ENCODE measurements at places on chromosomes 13 and 19.
A peak's percentile ranks its signal among the peaks of the same experiment; 100 is the strongest.

DNA sequence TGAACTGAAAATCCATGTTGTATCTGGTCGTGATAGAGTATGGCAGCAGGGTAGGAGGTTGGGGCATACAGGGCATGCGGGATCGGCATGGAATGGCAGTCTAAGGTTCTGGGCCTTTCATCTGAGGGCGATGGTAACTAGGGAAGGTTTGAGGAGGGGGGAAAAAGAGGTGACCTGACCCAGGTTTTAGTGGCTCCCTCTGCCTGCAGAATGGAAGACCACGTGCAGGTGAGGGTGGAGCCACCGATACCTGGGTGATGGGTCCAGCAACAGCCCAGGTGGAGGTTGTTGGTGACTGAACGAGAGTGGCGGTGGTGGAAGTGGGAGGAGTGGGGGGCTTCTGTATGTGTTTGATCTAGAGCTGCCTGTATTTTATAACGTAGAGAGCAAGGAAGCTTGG is 3.8 kb downstream of the ZNF749 start:
- no peak for DNase-seq

GRCh38 chr13:101521371-101521770 is 68.9 kb downstream of the ITGBL1 start:
- no peak for DNase-seq

DNA sequence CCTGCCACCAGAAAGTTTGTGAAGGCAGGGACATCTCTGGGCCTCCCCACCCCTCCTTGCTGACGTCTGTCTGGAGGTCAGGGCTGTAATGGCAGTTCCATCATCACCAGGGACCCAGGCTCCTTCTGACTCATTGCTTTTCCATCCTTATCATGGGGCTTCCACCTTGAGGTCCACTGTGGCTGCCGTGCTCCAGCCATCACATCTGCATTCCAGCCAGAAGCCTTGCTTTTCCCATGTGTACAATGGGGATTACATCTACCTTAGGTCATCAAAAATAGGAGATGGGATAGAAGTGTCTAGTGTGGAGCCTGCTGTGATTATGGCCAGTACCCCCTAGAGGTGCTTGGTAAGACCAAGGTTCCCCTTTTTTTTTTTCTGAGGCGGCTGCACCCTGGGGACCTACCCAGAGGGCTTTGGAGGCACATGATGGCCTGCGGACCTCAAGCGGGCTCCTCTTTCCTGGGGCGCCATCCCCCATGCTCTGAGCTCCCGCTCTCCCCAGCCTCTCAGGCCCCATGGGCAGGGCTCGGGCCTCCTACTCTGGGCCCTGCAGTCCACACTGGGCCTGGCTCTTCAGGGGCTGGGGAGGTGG is 13.4 kb upstream of the RANBP3 start:
- no peak for DNase-seq

GRCh38 chr13:96696389-96696900 is 297.8 kb downstream of the OXGR1 start:
- no peak for DNase-seq

DNA sequence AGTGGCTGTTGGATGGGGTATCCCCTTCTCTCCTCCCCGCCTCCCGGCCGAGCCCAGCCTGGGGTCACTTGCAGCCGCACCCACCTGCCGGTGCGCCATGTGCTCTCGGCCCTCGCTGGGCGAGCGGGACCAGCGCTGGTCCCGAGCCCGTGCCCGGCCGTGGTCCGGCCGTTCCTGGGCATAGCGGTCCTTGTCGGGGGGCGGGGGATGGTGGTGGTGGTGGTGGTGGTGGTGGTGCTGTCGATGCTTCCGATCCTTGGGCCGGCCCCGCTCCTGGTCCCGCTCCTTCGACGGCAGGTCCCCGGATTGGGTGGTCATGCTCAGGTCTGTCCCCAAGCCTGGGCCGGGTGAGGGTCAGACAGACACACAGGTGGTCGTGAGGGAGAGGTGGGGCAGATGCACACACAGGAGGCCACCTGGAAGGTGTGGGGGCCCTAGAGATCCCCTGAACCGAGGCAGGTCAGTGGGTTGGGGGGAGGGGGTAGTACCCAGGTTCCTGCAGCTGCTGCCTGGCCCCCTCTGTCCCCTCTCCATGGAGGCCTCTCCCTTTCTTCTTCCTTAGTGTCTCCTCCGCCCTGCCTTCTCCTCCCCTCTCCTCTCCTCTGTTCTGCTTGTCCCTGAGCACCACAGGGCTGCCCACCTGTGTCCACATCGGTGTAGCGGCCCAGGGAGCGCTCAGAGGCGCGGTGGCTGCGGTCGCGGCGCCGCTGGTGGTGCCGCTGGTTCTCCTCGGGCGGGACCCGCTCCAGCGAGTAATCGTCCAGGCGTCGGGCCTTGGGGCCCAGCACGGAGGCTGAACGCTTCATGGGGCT is 58.7 kb downstream of the IER2 start:
- no peak for DNase-seq

DNA sequence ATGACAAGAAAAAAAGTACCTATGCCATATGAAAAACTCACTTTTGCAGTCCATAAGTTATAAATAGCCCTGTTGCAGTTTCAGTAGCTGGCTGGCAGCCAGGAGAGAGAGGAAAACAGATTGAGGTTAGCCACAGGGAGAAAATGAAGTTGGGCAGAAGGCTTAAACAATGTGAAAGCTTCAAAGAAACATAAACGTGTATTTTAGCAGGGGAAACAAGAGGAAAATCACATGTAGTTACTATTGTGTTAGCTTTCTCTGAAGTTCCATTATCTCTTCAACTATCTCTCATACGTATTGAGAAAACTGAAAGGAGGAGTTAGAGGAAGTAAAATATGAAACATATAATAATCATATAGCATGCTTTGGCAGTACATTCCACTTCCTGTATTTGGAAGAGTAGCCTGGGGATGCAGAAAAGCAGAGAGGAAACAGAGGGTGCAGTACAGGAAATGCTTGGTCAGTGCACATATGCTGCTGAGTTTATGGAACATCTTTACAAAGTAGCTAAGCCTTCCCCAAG is 1551.1 kb downstream of the EFNB2 start:
- no peak for DNase-seq

- DNase-seq, result no peak
These were observed 705.4 kb downstream of the SLITRK6 start for GRCh38 chr13:85093808-85094207.

GRCh38 chr13:113863524-113864272 is at the start of gene GAS6:
Gene GAS6 (minus strand): TSS chr13:113864076. CDS start chr13:113863920, 156 bp downstream.
- peak; percentile 43 for DNase-seq

GRCh38 chr13:89900104-89900765 is 1447.3 kb upstream of the MIR17HG start:
- no peak for DNase-seq

DNA sequence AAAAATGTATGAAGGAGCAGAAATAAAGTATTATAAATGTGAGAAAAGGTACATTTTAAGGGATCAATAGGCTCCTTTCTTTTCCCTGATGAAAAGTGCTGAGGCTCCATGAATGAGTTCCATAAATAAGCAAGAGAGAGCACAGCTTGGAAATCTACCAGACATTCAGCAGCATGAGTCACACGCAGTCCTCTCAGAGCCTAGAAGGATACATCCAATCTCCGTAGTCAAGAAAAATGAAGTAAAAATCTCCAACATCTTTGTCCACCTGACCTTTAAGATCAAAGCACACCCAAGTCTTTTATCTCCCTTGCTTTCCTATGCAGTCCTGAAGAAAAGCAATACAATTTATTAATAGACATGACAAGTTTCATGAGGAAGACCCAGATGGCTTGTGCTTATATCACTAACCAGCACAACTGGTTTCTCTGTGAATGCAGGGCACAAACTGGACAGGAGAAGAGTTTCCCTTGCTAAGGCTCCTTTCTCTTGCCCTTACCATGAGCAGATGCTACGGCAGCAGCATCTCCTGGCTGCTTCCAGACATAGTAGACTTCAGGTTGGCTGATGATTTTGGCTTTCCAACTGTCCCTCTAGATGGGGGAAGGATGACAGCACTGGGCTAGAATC is 730.8 kb downstream of the EFNB2 start:
- DNase-seq, result peak; percentile 0

DNA sequence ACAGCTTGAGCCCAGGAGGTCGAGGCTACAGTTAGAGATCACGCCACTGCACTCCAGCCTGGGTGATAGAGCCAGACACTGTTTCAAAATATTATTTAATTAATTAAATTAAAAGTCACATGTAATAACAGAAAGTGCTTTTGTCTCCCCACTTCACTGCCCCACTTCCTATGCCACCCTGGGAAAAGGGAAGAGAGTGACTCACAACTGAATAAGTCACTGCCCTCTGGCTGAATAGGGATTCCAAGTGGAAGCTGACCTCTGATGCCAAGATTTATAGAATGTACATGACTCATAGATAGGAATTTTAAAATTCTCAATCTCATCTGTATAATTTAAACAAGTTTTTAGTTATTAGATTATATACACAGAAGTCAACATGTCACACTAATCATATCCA is 22.2 kb upstream of the ERVV-1 start:
- DNase-seq, result no peak

- DNase-seq, result no peak
These were observed 60.3 kb upstream of the SPATA13 start for GRCh38 chr13:24100188-24100587.

- no peak for DNase-seq
These were observed 57.3 kb downstream of the UQCRFS1 start for GRCh38 chr19:29155683-29156082.

GRCh38 chr19:18216789-18217188 is 9.4 kb downstream of the PDE4C start:
- DNase-seq, result no peak

GRCh38 chr13:24043590-24044350 is 116.8 kb upstream of the SPATA13 start:
- DNase-seq, result no peak

DNA sequence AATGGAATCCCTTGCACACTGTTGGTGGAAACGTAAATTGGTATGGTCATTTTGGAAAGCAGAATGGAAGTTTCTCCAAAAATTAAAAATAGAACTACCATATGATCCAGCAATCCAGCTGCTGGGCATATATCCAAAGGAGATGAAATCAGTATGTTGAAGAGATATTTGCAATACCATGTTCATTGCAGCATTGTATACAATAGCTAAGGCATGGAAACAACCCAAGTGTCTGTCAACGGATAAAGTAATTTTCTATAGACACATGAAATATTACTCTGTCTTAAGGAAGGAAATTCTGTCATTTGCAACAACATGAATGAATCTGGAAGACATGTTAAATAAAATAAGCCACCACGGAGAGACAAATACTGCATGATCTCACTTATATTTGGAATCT is 124.7 kb downstream of the GPC5 start:
- DNase-seq, result no peak

DNA sequence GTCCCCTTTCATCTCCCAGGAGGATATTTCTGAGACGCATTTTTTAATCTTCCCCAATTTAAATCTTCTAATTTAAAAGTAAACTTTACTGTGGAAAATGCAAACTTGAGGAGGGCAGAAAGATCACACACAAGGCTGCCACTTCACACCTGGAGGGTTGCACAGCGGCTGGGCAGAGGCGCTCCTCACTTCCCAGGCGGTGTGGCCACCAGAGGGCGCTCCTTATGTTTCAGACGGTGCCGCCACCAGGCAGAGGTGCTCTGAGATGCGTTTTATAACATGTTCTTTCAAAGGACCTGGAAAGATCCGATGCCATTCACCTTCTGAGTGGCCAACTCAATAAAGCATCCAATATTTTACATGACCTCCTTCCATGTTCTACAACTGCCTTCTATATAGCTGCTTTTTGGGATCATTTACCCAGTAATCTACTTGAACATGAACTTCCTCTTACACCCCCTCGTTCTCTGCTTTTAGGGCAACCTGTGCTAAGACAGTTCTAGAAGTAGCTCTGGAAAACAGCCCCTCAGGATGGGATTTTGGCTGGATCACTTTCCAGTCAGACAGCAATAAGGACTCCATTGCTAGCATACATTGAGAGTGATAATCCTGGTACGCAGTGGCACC is 14.8 kb upstream of the MTUS2 start:
- DNase-seq, result no peak

GRCh38 chr19:13129384-13129783 is 11.3 kb downstream of the NACC1 start:
- DNase-seq, result no peak

GRCh38 chr13:50596776-50597203 is 246.7 kb downstream of the DLEU7 start:
- no peak for DNase-seq

GRCh38 chr19:2970201-2970835 is 7.0 kb upstream of the TLE6 start:
- DNase-seq, result no peak

GRCh38 chr19:56309511-56310185 is 5.0 kb downstream of the ZSCAN5A start:
- DNase-seq, result no peak

DNA sequence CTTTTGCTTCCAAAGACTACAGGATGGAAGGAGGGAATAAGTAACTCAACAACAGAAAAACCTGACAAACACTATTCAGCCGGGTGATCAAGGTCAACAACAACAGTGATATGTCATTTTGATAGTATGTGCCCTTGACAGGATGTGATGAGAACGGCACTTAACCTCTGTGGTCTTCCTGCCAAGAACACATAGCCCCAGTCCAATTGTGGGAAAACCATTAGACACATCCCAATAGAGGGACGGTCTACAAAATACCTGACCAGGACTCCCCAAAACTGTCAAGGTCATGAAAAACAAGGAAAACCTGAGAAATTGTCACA is 43.1 kb upstream of the AMER2 start:
- no peak for DNase-seq

GRCh38 chr13:111384441-111385182 is 64.2 kb downstream of the TEX29 start:
- no peak for DNase-seq

DNA sequence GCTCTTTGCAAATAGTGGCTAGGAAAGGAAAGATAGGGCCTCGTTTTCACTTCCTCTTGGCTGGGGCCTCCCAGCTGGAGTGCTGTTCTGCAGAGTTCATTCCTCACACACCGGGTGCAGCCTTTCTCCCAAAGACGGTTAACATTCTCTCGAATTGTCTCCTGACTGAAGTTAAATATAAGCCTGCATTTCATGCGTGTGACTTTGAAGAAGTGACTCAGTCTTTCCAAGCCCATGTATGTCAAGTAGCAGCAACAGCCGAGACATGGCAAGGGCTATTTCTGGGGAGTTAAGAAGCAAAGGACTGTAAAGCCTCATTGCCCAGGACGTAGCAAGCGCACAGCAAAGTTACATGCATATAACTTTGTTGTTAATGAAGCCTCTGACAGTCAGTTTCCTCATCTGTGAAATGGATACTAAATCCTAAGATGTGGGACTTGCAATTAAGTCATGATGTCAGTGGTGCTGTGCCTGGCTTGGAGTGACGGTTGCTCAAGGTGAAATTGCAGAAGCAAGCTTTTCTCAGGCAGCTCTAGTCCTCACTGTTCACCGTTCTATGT is 502.4 kb downstream of the MYO16 start:
- DNase-seq, result no peak

GRCh38 chr13:72166102-72166650 is 299.2 kb upstream of the DACH1 start:
- no peak for DNase-seq

DNA sequence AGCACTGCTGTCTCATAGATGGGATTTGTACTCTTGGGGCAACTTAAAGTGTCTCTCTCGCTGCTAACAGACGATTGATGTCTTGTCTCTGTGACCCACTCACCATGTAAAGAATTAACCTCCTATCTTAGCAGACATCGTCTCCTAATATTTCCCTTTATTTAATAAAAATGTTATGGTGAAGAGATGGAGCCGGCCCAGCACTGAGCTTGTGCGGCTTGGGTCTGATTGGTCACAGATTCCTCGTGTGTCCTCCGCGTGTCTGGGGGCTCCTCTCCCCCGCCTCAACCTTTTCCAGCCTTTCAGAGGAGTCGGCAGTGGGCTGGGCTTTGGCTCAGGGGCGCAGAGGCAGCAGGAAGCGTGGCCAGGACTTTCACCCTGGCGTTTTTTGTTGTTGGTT is 13.2 kb upstream of the CRTC1 start:
- DNase-seq, result no peak

GRCh38 chr13:112343591-112343990 is 32.6 kb upstream of the SPACA7 start:
- DNase-seq, result no peak

Measured in anterior cingulate cortex (tissue), 58 donors.